Stimulated activated CD4-positive, alpha-beta T cell treated with anti-CD3 and anti-CD28 coated beads, Interleukin-2, amount 100 ng/mL, for 4 hours (primary cell): ENCODE measurements at places on chromosomes 2 and 18.
A peak's percentile ranks its signal among the peaks of the same experiment; 100 is the strongest.

GRCh38 chr18:59202258-59202820 lies 17.6 kb upstream of the GRP start:
- DNase-seq: no peak

GRCh38 chr2:54497763-54498680 lies 41.9 kb downstream of the SPTBN1 start:
- no peak for DNase-seq

GRCh38 chr2:206515580-206515979 lies 72.2 kb downstream of the ADAM23 start:
- no peak for DNase-seq

GRCh38 chr2:70834881-70835280 lies 735 bp downstream of the CD207 start:
- DNase-seq: no peak

- DNase-seq: no peak
Observed at GRCh38 chr2:20986024-20986939, 57.6 kb downstream of the APOB start.

DNA sequence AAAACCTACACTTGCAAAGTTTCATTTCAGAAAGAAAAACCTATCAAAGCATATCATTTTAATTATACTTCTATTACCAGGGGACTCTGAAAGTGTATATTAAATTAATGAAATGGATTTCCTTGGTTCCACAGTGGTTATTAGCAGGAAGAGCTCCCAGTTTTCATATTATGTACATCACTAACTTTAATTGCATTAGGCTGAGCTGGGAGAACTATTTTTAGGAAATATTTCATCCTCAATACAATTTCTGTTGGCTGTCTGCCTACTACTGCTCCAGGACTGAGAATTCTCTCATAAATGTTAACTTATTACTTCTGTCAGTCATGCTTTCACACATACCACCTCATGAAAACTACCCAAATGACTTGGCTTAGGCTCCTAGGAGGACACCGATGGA lies 301.4 kb downstream of the CMPK2 start:
- no peak for DNase-seq

GRCh38 chr2:24912523-24912922 lies 7.5 kb downstream of the ADCY3 start:
- no peak for DNase-seq

- no peak for DNase-seq
Observed at GRCh38 chr2:71361631-71362030, 30.0 kb downstream of the ZNF638 start.

- DNase-seq: no peak
Observed at GRCh38 chr2:217482056-217482710, 520.6 kb downstream of the TNS1 start.

- no peak for DNase-seq
Observed at GRCh38 chr18:3223356-3223755, 3.6 kb upstream of the MYOM1 start.

GRCh38 chr2:239648607-239649006 lies 247.8 kb upstream of the HDAC4 start:
- DNase-seq: no peak

- no peak for DNase-seq
Observed at GRCh38 chr2:219692521-219692920, 65.1 kb downstream of the SLC4A3 start.

GRCh38 chr18:60966876-60967275 lies 366.4 kb upstream of the CDH20 start:
- DNase-seq: no peak

- no peak for DNase-seq
Observed at GRCh38 chr2:219772103-219772635, 144.7 kb downstream of the SLC4A3 start.

GRCh38 chr2:150769421-150769820 lies 282.0 kb upstream of the RND3 start:
- DNase-seq: no peak

- DNase-seq: no peak
Observed at GRCh38 chr18:46158499-46158898, 54.3 kb downstream of the HAUS1 start.

GRCh38 chr2:11478899-11479605 lies 13.1 kb upstream of the E2F6 start:
- no peak for DNase-seq

DNA sequence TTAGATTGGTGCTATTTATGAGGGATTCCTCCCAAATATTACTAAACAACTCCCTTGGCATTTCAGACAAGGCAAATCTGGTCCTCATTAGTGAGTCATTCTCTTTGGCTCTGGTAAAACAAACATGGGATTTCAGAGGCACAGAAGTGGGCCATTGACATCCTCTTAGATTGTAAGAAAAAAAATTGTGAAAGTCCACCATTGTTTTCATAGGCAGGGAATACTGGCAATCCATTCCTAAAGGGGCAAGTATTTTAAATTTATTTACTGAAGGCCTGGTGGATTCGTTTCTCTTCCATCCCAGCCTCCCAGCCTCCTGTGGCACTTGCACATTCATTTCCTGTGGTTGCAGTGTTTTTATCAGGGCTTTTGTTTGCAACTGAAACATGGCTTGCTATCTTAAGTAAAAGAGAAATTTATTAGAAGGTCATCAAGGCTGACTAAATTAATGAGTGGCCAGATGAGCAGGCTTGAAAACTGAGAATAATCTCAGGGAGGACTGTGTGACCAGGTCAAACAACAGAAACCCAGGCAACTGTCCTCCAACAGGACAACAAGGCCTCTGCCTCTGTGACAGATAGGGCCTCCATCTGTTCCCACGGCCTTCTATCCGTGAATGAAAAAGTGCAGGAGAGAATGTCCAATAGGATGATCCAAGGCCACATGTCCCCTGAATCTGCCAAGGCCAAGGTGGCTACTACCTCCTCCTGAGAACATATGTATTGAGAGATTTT lies 23.1 kb upstream of the TNFAIP6 start:
- DNase-seq: no peak

- peak; percentile 40 for DNase-seq
Observed at GRCh38 chr2:143261986-143262385, 132.8 kb downstream of the ARHGAP15 start.

- DNase-seq: no peak
Observed at GRCh38 chr2:121705390-121705789, 31.3 kb downstream of the NIFK start.

DNA sequence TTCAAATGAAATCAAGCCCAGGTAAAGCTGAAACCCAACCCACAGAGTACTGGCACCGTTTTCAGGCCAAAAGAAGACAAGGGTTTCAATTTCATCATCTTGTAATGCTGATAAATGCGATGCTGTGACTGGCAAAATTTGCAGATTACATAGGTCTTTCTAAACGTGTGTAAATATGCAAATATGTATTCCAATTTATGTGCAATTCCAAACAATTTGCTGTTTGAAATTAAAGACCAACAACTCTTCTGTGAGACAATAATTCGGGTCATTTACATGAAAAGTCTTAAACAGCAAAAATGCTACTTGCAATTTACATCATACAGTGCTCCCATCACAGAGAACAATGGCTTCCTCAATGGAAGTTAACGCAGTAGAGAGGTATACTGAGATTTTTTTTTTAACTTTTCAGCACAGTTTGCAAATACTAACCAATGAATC lies 2.8 kb upstream of the ZNF532 start:
- no peak for DNase-seq

- no peak for DNase-seq
Observed at GRCh38 chr2:230327418-230328154, 593 bp downstream of the SP140L start.

- peak; percentile 90 for DNase-seq
Observed at GRCh38 chr2:231604685-231605606, 12.3 kb downstream of the TEX44 start.

DNA sequence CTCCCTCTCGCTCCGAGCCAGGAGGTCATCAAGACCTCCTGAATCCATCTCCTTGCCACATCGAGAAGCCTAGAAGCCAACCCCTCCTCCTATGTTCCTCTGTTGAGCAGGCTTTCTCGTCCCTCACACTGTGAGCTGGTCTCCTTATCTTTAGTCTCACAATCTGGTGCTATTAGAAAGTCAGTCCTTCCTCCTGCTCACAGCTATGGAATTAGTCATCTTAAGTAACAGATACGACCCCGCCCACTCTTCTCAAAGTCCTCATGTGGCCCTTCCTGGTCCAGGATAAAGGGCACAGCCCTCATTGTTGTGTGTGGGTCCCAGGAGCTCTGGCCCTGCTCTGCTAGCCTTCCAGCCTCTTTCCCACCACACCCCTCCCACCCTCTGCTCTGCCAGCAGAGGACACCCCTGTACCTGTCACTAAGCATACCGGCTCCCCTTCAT lies 41.4 kb upstream of the TRIB2 start:
- DNase-seq: no peak

- no peak for DNase-seq
Observed at GRCh38 chr2:30030361-30030760, 109.0 kb upstream of the ALK start.

GRCh38 chr2:1101982-1102590 lies 151.4 kb downstream of the SNTG2 start:
- no peak for DNase-seq

- no peak for DNase-seq
Observed at GRCh38 chr2:8840475-8841091, 3.2 kb upstream of the KIDINS220 start.

DNA sequence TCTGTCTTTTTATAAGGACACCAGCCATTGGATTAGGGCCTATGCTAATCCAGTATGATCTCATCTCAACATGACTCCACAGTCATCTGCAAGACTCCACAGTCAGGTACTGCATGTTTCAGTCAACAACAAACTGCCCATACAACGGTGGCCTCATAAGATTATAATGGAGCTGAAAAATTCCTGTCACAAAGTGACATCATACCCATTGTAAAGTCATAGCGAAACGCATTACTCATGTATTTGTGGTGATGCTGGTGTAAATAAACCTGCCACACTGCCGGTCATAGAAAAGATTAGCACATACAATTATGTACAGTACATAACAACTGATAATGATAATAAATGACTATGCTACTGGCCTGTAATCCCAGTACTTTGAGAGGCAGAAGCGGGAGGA lies 102.2 kb downstream of the TEX51 start:
- no peak for DNase-seq

DNA sequence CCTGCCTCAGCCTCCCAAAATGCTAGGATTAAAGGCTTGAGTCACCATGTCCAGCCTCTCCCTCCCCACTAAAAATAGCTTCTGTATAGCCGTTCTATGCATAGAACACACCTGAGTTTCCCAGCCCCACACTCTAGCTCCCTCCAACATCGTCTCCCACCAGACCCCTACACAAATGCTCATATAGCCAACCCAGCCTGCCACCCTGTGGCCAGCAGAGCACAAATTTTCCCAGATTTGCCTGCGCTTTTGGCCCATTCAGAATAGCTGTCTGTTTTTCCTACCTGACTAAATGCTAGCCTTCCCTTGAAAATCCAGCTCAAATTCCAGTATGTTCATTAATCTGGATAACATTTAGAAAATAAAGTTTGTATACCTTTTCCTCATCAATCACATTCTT lies 22.8 kb downstream of the TRABD2A start:
- DNase-seq: no peak

- no peak for DNase-seq
Observed at GRCh38 chr2:227643990-227644551, 22.5 kb upstream of the SCYGR5 start.

GRCh38 chr18:12839057-12839525 lies 44.9 kb downstream of the PTPN2 start:
- no peak for DNase-seq

GRCh38 chr18:73124175-73124574 lies 256.4 kb upstream of the NETO1 start:
- no peak for DNase-seq

- DNase-seq: no peak
Observed at GRCh38 chr18:39571511-39571910, 2005.9 kb upstream of the CELF4 start.

DNA sequence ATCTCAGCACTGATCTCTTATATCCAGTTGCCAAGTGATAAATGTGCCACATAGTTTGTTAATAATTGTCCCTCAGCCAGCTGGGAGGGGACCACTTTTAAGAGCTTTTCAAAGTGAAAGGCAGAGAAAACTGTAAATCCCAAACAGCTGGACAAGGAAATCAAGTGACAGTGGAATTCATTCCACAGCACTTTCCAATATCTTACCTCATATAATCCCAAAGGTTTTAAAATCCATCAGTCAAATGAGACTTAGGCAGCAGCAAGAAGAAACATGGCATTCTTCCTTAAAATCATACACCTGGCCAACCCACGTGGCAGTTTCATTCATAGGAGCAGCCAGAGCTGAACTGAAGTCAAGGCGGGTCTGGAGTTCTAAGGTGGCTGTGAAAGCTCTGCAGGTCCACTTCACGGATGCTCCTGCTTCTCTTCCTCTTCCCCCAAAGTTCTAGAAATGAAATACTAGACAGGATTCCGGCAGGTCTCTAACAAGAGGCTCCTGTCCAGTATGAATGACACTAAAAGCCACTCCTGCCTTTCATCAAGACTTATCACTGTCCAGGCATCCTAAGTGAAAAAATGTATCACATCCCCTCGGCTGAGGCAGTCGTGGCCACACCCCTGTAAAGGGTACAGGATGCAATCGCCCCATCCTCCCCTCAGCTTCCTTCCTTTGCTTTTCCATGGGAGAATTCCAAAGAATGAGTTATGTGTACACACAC lies 190.4 kb upstream of the STK17B start:
- no peak for DNase-seq

DNA sequence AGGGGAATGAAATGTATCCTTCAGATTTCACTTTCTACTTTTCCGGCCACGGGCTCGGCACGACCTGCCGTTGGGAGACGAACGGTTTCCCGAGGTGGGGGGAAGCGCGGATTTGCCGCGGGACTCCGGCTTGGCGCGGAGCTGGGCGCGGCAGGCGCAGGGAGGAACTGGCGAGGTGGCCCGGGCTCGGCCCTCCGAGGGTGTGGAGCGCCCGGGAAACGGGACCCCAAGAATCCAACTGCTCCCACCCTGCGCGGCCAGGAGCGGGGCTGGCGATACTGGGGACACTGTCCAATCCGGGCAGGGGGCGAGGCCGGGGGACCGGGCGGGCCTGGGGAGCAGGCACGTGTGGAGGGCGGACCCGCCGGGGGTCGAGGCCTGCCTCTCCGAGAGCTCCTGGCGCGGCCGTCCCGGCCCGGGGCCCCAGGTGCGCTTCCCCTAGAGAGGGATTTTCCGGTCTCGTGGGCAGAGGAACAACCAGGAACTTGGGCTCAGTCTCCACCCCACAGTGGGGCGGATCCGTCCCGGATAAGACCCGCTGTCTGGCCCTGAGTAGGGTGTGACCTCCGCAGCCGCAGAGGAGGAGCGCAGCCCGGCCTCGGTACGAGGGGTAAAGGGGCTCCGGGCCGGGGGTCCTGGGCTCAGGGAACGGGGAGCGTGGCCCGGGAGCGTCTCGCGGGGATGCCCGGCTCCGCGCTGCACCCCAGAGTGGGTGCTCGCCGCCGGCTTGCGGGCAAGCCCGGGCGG lies at the start of gene ANXA4:
Gene ANXA4 (plus strand): TSS at position 560 of the 747 bp plus-strand sequence. CDS start 39,432 bp downstream, outside the sequence.
- peak; percentile 38 for DNase-seq

GRCh38 chr2:224417361-224417729 lies 15.4 kb upstream of the FAM124B start:
- DNase-seq: no peak

- DNase-seq: no peak
Observed at GRCh38 chr2:149082079-149082478, 43.6 kb downstream of the LYPD6B start.

DNA sequence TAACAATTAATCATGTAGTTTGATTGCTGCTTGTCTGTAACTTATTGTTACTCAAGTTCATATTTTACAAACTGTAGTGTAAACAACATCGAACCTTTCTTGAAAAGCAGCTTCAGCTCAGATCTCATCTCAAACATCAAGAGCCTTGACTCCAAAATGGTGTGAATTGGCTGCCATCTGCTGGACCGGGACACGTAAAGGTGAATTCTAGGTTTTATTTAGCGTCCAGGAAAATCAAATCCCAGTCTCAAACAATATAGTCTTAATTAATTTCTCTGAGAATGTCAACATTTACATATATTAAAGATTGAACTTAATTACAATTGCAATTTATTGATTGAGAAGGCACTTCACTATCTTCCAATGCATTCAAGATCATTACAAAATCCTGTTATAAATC lies 453.0 kb downstream of the GALR1 start:
- no peak for DNase-seq
